ENCODE measurements at places on chromosomes 7 and 10.

DNA sequence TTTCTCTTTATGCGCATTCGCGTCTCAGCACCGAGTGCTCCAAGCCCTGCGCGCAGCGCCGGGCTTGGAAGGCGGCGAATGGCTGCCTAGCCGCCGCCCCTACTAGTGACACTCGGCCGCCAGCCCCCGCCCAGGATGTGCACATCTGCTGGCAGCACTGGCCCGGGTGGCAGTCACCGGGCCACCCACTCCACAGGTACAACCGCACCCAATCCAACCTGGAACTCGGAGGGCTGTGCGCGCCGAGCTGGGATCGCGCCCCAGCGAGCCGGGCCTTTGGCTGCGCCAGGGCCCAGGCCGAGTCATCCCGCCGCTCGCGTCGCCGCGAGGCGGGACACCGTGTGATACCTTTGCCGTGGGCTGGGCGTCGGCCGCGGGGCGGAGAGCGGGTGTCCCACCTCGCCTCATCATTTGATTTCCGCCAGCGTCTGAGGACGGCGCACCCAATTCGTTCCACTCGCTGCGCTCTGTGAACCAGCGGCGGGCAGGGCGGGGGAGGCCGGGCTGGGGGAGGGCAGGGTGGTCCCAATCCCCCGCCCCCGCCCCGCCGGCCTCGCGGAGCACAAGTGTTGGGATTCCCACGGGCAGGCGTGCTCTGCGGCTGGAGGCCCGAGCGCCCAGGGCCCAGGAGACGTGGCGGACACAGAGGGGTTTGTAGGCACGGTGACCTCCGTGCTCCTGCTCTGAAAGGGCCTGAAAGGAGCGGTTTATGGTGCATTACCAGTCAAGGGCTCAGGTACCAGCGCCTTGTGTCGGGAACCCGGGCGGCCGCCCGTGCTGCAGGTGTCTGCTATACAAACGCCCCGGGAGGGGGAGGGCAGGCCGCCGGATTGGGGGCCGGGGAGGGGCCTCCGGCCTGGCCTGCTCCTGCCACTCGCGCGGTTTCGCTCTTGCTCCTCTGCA lies 17.8 kb upstream of the PTF1A start:
- DNase-seq = no peak

- DNase-seq = no peak
These were observed 43.2 kb downstream of the CFAP46 start for GRCh38 chr10:132899054-132899750.

GRCh38 chr7:10793995-10794775 lies 179.5 kb upstream of the PHF14 start:
- no peak for DNase-seq

GRCh38 chr7:95472581-95473161 lies 13.1 kb upstream of the ASB4 start:
- DNase-seq = no peak

DNA sequence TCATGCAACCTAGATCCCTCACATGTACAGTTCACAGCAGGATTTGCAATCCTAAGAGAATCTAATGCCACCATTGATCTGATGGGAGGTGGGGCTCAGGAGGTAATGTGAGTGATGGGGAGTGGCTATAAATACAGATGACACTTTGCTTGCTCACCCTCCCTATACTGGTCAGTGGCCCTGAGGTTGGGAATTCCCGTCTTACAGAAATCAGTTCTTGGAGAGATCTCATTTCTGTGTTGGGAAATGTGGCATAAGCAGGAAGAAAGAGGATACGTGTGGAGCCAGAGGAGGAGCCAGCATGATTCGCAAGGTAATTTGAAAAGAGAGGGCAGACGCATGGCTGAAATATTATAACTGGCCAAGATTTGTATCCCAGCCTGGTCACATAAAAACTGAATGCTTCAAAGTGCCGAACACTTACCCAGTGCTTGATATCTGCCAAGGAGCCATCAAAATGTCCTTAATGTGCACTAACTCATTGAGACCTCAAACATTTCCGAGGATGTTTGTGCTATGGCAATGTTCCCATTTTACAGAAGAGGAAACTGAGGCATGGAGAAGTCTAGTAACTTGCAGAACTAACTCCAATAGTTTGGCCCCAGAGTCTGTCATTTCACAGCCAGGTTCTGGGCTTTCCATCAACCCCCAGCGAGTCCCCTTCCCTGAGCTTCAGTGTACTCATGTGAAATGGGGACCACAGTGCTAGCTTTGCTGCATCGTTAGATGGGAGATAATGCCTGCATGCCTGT lies 5.5 kb upstream of the IKZF1 start:
- DNase-seq = no peak

GRCh38 chr10:17019696-17020095 lies 109.9 kb downstream of the CUBN start:
- no peak for DNase-seq

DNA sequence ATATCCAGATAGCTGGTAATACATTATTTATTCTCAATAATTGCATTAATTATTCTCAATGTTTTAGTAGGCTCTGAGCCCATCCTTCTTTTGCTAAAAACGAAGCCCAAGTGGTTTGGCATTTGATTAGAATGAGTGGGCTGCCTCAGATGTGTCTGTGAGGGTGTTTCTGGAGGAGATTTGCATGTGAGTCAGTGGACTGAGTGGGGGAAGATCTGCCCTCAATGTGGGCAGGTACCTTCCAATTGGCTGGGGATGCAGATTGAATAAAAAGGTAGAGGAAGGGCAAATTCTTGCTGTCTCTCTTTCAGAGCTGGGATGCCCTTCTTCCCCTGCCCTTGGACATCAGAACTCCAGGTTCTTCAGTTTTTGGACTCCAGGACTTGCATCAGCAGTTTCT lies 290.6 kb upstream of the SMIM30 start:
- DNase-seq = no peak

GRCh38 chr10:88379575-88379974 lies 203.5 kb downstream of the RNLS start:
- DNase-seq = no peak

- DNase-seq = no peak
These were observed 32.6 kb upstream of the ZNRF2 start for GRCh38 chr7:30251708-30252329.

All from MV-4-11 (cell line).